Right renal cortex interstitium (tissue), 3 donors: ENCODE measurements at places on chromosomes 5 and 9.

DNA sequence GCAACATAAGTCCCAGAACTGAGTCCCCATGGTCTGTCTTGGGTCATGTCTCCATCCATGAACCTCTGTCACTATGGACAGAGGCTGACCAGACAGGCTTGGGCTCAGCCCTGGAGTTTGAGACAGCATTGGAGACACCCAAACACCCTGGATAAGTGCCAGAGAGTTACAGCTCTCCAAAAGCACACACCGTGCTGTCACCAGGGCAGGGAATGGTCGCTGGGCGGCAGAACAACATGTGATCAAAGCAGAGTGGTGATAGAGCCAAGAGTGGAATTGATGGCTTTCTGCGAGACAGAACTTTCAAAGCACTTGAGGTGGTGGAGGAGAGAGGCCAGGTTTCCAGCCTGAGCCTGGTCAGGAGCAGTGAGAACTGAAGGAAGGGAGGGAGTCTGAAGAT, 50.1 kb downstream of the DRD1 start:
- DNase-seq: no peak

- DNase-seq: no peak
Observed at GRCh38 chr5:1278216-1278615, 16.7 kb downstream of the TERT start.

DNA sequence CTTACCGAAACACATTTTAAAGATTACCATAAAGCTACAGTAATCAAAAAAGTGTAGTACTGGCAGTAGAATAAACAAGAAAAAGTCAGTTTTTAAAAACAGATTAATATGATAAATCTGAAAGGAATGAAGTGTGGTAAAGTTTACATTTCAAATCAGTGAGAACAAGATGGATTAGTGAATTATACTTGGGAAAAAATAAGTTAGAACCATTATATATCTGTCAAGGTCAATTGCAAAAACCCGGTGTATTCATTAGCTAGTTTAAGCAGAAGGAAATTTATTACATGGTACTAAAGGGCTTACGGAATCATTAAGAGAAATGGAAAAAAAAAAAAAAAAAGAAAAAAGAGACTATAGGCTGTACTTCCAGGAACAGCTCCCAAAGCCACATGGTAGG, 164.3 kb downstream of the MUSK start:
- DNase-seq: no peak

GRCh38 chr9:97437051-97437600, 25.2 kb downstream of the TDRD7 start:
- DNase-seq: no peak

DNA sequence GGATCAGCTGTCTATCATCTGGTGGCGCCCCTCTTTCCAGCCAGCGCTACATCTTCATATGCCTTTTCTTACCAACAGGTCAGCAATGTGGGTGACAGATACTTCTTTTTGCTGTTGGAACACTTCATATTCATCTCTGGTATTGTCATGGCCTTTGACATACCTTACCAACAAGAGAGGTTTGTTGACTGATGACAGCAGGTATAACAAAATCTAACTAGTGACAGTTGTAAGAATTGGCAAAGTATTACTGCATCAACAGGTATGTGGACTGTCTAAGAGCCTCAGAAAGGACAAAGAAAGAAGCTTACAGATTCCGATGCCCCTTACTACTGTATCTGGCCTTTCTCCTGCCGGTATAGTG, 29.9 kb upstream of the ZSWIM6 start:
- DNase-seq: no peak

DNA sequence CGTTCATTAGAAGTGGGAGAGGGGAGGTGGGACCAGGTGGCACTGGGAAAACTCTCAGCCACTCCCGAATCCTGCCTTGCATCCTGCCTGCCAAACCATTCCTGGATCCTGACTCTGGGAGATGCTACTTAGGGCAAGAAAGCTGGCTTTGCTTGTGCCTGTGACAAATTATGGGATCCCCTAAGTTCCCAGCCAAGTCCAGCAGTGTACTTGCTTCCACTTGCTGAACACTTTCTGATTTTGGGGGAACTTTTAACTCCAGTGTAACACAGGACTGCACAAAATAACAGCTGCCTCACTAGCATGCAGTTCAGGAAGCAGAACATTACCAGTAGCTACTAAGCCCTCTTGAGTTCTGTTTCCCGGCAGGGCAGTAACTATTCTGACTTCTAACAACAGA, 12.5 kb upstream of the NKX2-5 start:
- DNase-seq: no peak

DNA sequence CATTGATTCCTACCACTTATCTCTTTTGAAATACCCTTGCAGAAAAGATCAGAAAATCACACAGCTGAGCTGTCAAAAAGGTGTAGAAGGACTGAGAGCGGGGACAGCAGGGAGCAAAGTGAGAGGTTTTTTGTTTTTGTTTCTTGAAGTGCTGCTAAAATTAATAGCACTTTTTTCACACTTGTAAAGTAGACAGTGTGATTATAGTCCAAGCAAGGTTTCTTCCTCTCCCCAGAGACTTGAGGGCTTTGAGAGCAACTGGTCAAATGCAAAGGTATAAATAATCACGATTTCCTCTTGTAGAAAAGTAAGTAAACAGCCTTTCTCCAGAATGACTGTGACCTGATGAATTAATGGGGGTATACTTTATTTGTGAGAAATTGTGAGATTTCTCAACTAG, 326.9 kb downstream of the ZNF608 start:
- DNase-seq: no peak

DNA sequence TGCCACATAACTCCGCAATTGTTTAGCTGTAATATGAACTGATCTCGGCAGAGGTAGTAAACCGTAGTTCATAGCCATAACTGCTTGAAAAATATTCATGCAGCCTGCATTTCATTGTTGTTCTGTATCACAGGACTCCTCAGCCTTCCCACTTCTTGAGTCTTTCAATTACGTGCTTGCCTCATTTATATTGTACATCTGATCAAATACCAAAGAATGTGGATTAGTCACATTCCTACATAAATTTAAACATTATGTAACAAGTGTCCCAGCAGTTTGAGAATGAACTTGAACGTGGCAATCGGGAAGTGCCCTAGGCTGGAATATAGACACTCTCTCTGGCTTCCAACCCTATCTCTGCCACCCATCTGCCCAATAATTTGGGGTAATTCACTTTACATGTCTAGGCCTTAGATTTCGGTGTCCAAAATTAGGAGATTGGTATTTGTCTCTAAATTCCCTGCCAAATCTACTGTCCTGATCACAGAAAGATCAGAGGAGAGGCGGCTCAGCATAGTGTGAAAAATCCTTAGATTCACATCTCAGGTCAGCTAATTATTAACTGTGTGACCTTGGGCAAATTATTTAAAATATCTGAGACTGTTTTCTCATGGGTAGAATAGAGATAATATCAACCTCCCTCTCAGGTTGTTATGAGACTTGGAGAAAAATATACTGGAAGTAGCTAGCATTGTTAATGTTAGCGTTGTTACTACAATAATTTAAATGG, 215.1 kb upstream of the RFX3 start:
- DNase-seq: no peak

- DNase-seq: no peak
Observed at GRCh38 chr5:88722546-88723073, 160.4 kb downstream of the MEF2C start.

DNA sequence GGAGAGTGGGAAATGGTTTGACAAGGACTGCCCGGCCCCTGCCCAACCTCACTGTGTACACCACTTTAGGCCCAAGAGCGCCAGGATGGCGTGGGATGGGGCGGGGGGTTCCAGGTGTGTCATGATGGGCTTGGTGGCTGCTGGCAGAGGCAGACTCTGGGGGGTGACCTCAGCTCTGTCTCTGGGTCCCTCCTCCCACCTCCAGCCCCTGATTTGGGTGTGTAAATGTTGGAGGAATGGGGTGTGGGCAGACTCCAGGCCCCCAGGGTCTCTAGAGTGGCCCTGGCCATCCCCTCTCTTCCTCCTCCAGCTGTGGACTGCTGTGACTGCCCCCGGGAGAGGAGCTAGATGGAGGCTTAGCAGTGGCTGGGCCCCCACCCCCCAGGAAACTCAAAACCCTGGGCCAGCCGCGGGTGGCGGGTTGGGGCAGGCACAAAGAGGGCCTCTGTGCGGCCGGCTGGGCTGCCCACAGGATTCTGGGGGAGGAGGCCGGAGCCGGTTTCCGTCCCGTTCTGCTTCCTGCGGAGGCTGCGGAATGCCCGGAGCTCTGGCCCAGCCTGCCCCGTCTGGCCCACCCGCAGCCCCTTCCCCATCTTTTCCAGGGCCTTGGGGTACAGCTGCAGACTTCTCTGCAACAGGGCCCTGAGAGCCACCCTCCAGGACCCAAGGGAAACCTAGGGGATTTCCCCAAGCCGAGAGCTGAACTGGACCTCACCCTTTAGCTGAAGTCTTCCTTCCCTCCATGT, 23.1 kb downstream of the CXXC5 start:
- no peak for DNase-seq

DNA sequence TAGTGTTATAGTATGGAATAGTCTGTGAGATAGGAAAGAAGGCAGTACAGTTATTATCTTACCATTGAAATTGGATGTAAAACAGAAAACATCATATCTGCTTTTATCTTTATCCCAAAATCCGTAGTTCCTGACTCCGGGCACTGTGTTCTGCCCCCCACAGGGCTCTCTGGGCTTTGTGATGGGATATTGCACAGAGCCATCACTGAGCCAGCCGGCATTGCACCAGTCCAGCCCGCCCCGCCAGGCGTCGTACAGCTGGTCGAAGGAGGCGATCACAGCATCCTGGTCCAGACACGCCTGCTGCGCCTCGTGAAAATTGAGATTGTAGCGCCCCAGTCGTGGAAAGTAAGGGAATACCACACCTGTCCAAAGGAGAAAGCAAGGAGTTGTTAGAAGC, 76.4 kb downstream of the HAPLN1 start:
- DNase-seq: no peak

DNA sequence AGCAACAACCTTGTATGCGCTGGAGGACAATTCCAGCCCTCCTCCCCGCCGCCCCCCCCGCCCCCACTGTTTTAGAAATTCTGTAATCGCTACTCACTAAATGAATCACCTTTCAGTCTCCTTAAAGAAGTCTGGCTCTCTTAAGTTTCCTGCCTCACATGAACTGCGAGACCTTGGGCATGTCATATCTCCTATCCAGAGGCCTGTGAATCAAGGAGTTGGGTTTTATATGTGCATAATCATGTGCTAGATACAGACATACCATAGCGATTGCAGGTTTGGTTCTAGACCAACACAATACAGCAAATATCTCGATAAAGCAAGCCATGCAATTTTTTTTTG, 337 bp upstream of the DMAC1 start:
- DNase-seq: no peak
